H1 (cell line): ENCODE measurements at places on chromosomes 12 and 14.

GRCh38 chr14:89503431-89503996 is 86.5 kb upstream of the FOXN3 start:
- no peak for DNase-seq

DNA sequence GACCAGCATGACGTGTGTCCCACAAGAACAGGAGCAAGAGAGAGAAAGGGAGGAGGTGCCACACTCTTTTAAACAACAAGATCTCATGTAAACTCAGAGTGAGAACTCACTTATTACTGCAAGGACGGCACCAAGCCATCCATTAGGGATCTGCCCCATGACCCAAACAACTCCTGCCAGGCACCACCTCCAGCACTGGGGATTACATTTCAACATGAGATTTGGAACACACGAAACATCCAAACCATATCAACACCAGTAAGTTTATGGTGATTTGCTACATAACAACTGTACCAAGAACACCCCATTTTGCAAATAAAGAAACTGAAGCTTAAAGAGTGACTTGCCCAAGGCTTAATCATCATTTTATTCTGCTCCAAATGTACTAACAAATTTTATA is 23.7 kb upstream of the OR6J1 start:
- no peak for DNase-seq

- DNase-seq = no peak
Observed at GRCh38 chr14:103974575-103974974, 32.2 kb upstream of the RD3L start.

GRCh38 chr12:109735825-109736551 is 22.4 kb downstream of the FAM222A start:
- DNase-seq = peak; percentile 38

DNA sequence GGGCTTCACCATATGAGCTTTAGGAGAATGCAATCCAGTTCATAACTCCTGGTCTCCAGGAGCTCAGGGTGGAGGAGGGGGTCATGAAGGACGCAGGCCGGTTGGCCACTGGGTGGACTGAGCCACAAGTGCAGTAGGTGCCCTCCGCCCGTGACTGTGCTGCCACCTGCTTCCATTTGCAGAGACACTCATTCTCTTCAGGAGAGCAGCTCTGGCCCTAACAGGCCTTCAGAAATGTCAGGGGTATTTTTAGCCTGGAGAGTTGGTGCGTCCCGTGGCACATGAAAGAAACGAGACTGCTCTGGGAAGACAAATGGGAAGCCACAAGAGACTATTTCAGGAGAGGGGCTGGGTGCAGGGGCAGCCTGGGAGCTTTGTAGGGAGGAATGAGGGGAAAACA is 74.6 kb upstream of the MYL2 start:
- DNase-seq = no peak

GRCh38 chr12:85836197-85837090 is at the start of gene RASSF9:
Gene RASSF9, minus strand, starts transcription at chr12:85836409. Its CDS starts 208 bp downstream, at chr12:85836201.
- DNase-seq = no peak

DNA sequence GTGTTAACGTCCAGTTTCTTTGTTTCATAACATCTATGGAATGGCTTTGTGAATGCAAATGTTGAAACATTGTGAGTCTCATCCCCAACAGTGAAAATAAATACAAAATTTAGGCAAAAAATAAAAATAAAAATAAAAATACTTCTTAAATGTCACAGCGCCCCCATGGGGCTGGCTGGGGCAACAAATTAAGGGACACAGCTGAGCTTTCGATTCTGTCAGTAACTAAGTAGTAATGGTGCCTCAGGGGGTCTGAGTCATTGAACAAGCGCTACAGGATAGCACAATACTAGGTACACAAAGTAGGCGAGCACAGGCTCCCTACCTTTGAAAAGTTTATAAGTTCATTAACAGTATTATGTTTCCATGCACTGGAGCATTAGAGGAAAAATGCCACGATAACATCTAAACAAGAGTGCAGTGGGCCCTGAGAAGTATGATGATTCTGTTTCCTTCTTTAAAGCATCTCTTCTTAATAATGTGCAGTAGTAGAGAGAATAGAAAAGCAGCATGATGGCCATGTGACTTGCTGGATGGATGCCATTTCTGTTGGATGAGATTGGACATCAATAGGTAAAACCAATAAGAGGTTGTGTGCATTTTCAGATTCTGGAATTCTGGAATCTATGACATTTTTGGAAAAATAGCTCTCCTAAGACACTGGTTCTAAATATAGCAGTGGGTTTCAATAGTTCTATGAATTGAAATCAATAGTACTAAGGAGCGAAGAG is 667.2 kb downstream of the DIO2 start:
- DNase-seq = peak; percentile 59

- no peak for DNase-seq
Observed at GRCh38 chr12:1797011-1797901, 23.1 kb upstream of the LRTM2 start.
